ENCODE measurements at places on chromosomes 1 and 21. TPM values are rescaled to one million over a fixed set of nuclear protein-coding genes. Genes with fewer than 3 reads are reported as not detected.

DNA sequence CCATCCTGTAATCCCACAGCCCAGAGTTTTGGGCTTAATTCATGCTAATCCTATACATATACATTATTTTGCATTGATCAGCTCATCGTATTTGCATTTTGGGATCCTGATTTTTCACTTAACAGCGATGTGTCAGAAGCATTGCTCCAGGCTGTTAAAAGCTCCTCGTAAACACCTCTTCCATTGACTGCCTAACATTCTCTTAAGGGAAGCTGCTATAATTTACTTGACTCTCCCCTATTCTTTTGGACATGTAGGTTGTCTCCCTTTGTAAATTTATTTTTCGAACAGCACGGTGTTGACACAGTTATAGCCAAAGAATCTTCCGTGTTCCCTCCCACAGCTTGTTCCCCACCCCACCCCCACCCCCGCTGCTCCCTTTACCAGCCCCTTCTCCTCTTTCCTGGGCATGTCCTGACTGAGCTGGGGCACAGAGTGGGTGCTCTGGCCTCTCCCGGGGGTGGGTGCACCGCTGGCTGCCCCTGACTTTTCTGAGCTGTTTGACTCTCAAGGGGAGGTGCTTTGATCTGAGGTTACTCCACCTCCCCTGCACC is 22.8 kb downstream of the LDLRAP1 start:
- DNase-seq: no peak

Gene AMPD1
- total RNA-seq: not detected

Gene OR10J4
- not detected for total RNA-seq

- DNase-seq: no peak
Observed at GRCh38 chr1:56506951-56507491, 72.3 kb downstream of the PLPP3 start.

DNA sequence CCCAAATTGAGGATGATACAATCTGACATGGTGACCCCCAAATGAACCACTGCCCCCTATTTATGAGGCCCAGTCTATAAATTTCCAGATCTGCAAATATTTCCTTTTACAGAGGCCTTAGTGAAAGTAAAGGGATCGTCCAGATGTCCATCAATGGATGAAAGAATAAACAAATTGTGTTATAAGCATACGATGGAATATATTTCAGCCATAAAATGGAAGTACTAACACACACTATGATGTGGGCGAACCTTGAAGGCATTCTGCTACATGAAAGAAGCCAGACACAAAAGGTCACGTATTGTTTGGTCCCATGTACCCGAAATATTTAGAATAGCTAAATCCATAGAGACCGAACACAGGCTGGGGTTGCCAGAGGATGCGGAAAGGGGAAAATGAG is 48.6 kb upstream of the ITPKB start:
- DNase-seq: no peak

DNA sequence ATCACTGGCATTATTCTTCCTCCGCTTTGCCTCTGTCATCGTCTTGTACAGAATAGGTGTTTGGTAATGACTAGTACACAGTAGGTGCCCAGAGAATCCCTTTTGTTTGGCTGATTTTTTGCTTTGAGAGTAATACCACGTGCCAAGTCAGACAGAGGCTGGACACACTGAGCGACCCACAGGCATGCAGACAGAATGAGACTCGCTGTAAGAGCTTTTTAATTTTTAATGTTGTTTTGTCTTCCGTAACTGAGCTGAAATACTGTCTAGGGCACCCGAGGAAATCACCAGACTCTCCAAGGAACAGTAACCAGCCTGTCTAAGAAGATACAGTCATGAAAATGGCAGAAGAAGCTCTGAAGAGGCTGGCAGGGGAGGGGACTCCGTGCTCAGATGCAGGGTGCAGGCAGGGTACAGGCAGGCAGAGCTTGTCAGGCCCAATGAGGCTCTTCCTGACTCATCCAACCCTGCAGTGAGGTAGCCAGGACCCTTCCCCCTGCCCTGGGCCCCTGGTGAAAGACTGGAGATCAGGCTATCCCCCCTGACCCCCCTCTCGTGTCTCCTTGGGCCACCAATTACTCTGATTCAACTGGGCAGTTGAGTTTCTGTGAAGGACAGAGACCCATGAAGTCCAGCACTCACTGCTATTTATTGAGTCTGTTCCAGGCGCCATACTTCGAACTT is 60.1 kb upstream of the ECE1 start:
- DNase-seq: no peak

Gene KCNJ6
- not detected for total RNA-seq

Gene BNIPL
- 1.6 TPM for total RNA-seq

Gene RGS8
- not detected for total RNA-seq

- no peak for DNase-seq
Observed at GRCh38 chr1:174032671-174033222, 10.6 kb upstream of the RC3H1 start.

- no peak for DNase-seq
Observed at GRCh38 chr1:232911027-232911599, 39.3 kb upstream of the NTPCR start.

DNA sequence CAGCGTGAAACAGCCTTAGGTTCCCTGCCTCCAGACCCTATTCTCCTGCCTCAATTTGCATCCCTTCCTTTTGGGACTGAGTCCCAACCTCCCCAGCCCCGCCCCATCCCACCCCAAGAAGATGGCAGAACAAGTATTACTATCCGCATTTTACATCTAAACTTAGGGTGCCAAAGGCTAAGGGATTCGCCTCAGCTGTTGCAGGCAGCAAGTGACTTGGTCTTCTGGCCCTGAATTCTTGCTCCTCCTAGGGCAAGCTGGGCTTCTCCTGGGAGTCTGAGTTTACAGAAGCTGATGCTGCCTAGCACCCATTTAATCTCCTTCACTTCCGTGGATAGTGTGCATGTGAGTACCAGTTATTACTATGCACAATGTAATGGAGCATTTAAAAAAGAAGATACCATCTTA is 161.3 kb upstream of the NR5A2 start:
- no peak for DNase-seq

DNA sequence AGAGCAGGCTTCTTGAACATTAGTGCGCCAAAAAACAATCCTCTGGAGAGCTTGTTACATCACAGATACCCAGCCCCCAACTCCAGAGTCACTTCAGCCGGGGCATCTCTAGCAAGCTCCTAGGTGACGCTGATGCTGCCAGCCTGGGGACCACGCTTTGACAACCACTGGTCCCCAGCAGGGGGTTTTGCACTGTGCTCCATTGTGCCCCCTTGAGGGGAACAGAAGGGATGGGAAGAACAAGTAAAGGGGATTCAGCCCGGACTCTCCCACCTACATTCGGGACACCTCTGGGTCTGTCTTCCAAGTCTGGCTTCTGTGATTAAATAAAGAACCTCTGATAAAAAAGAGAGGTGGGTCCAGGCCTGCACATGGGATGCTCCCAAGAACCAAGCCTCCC is 60.4 kb downstream of the ATP5PO start:
- DNase-seq: no peak

Gene PTCH2
- total RNA-seq: 0.45 TPM

- DNase-seq: no peak
Observed at GRCh38 chr1:46637444-46638083, 21.0 kb upstream of the MOB3C start.

DNA sequence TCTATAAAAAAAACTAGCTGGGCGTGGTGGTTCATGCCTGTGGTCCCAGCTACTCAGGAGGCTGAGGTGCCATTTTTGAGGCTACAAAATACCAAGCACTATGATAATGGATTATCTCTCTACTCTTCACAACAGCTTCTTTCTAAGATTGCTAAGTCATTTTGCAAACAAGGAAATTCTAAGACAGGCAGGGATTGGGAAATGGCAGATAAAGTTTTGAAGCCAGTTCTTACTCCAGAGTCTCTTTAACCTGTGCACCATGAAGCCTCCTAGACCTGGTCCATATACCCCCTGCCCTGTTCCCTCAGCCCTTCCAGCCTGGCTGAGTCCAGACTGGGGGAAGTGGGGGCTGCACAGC is 39.5 kb upstream of the DMBX1 start:
- DNase-seq: no peak

Gene PDPN
- 0.33 TPM for total RNA-seq

DNA sequence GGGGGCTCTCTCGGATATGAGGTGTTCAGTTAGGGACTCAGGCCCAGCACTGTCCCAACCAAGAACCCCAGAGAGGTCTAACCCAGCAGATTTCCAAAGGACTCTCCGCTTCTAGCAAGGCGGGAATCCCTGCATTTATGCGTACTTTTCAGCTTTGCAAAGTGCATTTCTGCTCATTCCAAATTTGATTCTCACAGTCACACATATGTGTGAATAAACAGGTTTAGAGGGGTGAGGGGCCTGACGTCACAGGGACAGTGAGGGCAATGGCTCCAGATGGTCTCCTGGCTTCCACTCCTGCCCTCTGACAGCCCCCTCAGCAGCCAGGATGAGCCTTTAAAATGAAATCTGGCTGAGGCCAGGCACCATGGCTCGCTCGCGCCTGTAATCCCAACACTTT is 921 bp upstream of the ECE1 start:
- DNase-seq: no peak

GRCh38 chr1:182003953-182004586 is 57.4 kb downstream of the ZNF648 start:
- no peak for DNase-seq

DNA sequence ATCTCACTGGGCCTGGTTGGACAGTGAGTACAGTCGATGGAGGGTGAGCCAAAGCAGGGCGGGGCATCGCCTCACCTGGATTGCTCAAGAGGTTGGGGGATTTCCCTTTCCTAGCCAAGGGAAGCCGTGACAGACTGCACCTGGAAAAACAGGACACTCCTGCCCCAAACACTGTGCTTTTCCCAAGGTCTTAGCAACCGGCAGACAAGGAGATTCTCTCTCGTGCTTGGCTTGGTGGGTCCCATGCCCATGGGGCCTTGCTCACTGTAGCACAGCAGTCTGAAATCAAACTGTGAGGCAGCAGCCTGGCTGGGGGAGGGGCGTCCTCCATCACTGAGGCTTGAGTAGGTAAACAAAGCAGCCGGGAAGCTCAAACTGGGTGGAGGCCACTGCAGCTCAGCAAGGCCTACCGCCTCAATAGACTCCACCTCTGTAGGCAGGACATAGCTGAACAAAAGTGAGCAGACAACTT is 11.3 kb downstream of the C1orf105 start:
- no peak for DNase-seq

DNA sequence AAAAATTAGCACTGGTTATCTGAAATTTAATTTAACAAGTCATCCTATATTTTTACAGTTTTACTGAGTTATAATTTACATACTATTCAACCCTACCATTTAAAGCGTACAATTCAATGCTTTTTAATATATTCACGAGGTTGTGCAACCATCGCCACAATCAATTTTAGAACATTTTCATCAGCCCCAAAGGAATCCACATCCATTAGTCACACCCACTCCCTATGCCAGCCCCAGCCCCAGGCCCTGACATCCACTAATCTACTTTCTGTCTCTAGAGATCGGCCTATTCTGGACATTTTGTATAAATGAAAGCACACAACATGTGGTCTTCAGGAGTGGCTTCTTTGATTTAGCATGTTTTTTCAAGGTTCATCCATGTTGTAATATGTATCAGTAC is 134.7 kb downstream of the PSMG1 start:
- no peak for DNase-seq

- no peak for DNase-seq
Observed at GRCh38 chr1:214101828-214102227, 114.1 kb downstream of the PROX1 start.

Gene NEK7
- 21.4 TPM for total RNA-seq
